ENCODE measurements at places on chromosomes 2 and 18.

DNA sequence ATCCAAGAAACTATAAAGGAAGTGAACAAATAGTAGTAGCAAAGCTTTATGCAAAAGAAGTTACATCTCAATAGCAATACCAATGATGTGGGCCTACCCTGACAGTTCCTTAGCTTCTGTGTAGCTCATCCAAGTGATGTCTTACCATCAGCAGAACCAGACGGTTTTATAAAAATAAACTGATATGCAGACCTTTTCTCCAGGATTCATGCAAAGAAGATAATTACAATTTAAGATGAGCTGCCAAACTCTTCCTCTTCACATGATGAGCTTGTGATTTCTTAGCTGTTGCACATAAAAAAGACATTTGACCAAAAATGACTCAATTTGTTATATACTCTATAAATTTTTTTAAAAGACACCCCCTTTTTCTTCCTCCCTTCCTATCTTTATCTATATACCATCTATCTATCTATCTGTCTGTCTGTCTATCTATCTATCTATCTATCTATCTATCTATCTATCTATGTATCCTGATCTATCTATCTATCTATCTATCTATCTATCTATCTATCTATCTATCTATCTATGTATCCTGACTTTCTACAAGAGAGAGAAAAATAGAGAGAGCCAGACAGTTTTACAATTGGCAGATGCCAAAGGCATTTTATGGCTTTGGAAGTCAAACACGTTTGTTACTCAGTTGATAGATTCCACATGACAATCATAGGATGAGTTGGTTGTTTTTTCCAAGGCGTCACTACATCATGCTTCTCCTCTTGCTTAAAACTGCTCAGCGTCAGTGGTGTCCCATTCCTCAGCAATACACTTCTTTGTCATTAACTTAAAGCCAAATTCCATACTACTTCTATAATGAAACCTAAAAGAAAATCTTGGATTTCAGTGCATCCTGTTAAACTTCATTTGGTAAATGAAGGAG is 65.9 kb upstream of the ACTR3 start:
- no peak for DNase-seq

GRCh38 chr2:71974846-71975245 is 172.8 kb downstream of the CYP26B1 start:
- DNase-seq = no peak

- DNase-seq = no peak
These were observed 93.8 kb upstream of the FSIP2 start for GRCh38 chr2:185644828-185645227.

- DNase-seq = no peak
These were observed 3.1 kb downstream of the MARCHF7 start for GRCh38 chr2:159715451-159715850.

- DNase-seq = no peak
These were observed 109.8 kb upstream of the ALK start for GRCh38 chr2:30031184-30031583.

GRCh38 chr2:168392024-168392423 is 64.0 kb upstream of the CERS6 start:
- DNase-seq = no peak

GRCh38 chr18:48827291-48828193 is 123.2 kb downstream of the SMAD7 start:
- peak; percentile 82 for DNase-seq

- no peak for DNase-seq
These were observed 105.2 kb upstream of the ARHGAP28 start for GRCh38 chr18:6624271-6624660.

DNA sequence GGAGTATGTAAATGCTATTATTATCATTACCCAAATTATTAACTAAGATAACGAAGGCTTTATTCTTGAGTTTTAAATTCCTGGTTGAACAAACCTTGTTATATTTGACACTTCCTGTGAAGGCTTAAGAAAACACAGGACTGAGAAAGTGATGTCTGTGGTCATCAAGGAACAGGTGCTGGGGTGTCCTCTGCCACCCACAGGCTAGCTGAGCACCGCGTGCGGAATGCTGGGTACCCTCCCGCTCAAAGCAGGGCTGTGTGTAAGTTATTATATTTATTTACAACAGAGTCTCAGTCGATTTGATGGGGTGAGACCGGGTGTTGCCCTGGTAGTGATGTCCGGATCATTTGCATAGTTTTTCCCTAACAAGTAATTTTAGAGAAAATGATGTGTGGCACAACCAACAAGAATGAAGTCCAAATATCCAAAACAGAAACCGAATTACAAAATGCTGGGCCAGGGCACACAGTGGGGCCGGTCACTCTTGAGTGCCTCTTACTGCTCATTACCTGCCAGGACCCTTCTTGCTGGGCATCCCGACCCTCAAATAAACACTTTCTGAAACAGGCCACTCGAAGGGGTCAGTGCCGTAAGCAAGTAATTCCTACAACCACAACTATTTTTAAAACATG is 49.2 kb downstream of the TMEM18 start:
- DNase-seq = no peak

DNA sequence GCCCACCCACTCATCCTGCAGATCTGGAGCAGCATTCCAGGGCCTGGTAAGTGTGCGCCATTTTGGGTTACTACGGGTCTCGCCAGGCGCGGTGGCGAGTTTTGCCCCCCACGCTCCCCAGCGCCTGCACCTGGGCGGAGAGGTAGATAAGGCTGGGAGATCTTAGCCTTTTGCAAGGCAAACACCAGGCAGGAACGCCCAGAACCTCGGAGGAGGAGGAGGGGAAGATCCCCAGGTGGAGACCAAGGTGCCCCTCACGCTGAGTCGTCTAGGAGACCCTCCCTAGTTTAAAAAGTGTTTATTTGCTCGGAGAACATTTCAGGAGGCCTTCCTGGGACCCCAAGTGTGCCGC is 365 bp upstream of the RAMP1 start:
- no peak for DNase-seq

DNA sequence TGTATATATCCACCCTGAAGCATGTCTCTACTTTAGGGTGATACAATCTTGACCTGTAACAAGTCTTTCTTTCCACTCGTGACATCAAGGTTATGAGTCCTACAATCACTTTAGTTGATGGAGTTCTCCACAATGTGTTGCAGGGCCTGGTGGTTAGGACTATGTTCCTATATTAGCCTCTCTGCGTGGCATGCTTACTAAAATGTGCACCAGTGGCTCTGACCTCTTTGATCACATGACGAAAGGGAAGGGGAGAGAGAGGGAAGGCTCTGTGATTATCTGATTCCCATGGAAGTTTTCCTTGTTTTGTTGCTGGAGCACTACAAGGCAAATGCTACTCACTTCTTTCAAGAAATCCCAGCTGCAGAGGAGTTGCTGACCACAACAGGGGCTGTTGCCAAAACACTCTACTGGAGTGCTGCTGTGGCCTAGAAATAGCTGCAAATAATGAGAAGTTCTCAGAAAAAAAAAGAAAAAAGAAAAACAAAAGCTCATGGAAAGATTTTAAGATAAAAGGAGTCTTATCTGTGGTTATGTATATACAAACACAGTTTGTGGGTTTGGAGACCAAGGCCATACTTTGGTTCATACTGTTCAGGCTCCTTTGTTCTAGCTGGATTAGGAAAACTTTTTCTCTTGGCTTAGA is 272.8 kb upstream of the MMADHC start:
- DNase-seq = no peak

GRCh38 chr2:96258166-96259022 is 7.4 kb downstream of the TMEM127 start:
- DNase-seq = no peak
